ENCODE measurements at places on chromosomes 3 and 15. TPM values are rescaled to one million over a fixed set of nuclear protein-coding genes. Genes with fewer than 3 reads are reported as not detected.

Gene SLC2A2
- not detected for total RNA-seq

- H3K27me3 ChIP-seq: no peaks in the 10 kb centered on the region
- DNase-seq: no peak
- H3K36me3 ChIP-seq: no peaks in the 10 kb centered on the region
- H3K27ac ChIP-seq: no peak overlapping the region
- H3K4me3 ChIP-seq: no peak overlapping the region
Measured at GRCh38 chr3:103513003-103513402, 1078.2 kb downstream of the ZPLD1 start.

GRCh38 chr3:121295452-121295851, 250.3 kb downstream of the POLQ start:
- H3K4me3 ChIP-seq: no peak overlapping the region
- DNase-seq: no peak
- H3K27ac ChIP-seq: no peak overlapping the region
- H3K36me3 ChIP-seq: no peaks in the 10 kb centered on the region

Gene CDHR4
- total RNA-seq: not detected

DNA sequence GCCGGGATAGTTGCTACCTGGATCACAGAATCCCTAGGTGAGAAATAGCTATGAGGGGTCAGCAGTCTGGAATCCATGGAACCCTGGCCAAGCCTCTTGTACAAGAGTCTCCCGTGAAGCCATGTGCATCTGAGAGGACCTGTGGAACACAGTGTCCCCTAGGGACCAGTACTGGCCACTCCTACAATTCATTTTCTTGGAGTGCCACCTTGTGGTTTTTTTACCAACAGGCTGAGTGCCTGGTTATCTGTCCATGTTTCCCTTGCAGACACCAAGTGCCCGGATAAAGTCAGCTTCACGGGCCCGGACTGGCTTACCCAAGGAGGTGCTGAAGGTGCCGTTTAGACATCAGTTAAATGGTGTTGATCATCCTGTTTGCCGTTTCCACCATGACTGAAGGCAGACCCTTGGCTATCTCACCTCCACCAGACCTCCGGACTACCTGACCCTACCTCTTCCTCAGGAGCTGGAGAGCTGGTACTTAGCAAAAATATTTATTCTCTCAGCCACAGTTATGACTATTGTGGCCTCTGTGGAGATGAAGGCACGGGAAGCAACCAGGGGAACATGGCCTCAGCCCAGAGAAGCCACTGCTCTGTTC, 93.9 kb downstream of the RBPMS2 start:
- H3K27me3 ChIP-seq: no peaks in the 10 kb centered on the region
- no peak overlapping the region for H3K4me3 ChIP-seq
- H3K36me3 ChIP-seq: peaks cover 21% of the 10 kb centered on the region

DNA sequence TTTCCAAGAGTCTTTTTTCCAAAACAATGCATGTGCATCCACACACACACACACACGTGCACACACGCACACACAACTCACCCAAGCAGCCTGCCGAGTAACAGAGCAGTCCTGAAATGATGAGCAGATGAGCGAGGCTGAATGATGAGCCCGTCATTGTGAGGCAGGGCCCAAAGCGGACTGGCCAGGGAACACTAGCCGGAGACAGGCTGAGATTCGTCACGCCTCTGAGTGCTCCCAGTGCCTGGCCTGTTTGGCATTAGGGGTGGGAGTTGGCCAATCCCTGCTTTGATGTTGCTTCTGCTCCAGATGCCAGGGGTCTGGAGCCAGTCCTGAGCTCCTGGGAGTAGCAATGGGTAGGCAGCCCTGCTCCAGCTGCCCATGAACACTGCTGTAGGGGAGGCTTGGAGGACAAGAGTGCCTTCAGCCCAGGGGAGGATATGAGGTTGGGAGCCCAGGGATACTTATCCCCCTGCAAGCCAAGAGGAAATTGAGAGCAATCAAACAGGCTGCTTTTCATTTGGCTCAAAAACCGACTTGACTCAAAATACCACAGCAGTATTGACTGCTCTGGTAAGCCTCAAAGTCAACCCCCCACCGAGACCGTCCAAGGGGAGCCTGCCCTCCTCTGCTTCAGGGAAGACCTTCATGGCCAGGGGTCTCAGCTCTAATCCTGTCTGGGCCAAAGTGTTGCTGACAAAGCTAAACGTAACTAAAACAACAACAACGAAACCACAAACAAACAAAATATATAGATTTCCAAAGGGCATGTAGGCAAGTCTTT, 22.9 kb downstream of the COLQ start:
- DNase-seq: no peak
- no peaks in the 10 kb centered on the region for H3K36me3 ChIP-seq
- no peaks in the 10 kb centered on the region for H3K27me3 ChIP-seq

DNA sequence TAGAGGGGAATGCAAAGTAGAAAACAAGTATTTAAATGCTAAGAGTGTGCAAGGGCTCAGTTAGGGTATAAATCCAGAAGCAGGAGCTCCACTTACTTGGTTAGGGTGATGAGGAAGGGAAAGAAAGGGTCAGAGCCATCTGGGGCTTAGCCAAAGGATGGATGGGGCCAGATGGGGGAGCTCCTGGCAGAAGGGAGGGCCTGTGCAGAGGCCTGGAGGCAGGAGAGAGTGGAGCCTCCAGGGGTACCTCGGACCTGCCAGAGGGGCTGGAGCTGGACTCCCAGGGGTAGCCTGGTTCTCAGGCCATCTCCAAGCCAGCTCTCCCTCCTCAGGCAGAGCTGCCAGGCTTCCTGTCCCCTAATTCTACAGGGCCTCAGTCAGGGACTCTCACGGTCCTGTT, 506.3 kb downstream of the SHQ1 start:
- peaks cover 52% of the 10 kb centered on the region for H3K4me1 ChIP-seq
- DNase-seq: no peak
- no peaks in the 10 kb centered on the region for H3K27me3 ChIP-seq
- no peak overlapping the region for H3K4me3 ChIP-seq
- no peak overlapping the region for H3K27ac ChIP-seq
- H3K36me3 ChIP-seq: no peaks in the 10 kb centered on the region

Data from activated CD4-positive, alpha-beta memory T cell treated with anti-CD3 and anti-CD28 coated beads for 36 hours (primary cell).